ENCODE measurements at places on chromosomes 2 and 18.

- DNase-seq: no peak
Measured at GRCh38 chr2:9406529-9407362, 16.6 kb downstream of the ITGB1BP1 start.

GRCh38 chr2:50872543-50872942 lies 159.4 kb downstream of the NRXN1 start:
- DNase-seq: no peak

GRCh38 chr2:30417253-30417652 lies 29.8 kb upstream of the LCLAT1 start:
- DNase-seq: no peak

GRCh38 chr2:113075030-113075429 lies 7.3 kb downstream of the IL1F10 start:
- no peak for DNase-seq

DNA sequence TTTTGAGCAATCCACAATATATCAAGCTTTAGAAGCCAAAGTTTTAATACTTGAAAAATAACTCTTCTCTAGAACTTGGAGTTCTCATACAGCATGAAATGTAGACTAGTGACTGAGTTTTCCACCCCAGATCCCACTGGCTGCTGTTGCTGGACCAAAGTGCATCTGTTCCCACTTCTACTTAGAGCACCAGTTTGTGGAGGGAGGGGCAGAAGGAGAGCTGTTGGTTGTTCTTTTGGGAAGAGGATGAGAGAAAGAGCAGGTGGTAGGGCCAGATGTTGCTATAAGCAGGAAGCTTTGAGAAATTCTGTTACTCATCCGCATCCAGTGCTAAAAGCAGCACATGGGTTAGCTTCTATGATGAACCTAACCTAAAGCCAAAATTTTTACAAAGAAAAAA lies 59.0 kb downstream of the MBD2 start:
- DNase-seq: no peak

DNA sequence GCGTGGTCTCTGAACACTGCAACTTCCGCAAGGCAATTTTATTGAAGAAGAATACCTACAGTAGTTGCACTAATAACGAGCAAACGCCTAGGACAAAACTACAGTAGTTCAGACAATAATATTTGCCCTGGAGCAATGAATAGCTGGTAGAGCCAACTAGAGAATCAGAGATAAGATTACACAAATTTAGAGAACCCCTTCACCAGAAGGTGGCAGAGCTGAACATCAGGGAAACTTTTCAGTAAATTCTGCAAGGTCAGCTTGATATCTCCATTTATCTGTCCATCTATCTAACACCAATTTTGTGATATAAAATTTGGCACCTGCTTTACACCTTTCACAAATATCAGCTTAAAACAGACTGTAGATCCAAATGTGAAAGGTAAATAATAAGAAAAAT lies 43.8 kb downstream of the CDH19 start:
- DNase-seq: no peak

- DNase-seq: no peak
Measured at GRCh38 chr2:211203986-211204385, 647.6 kb downstream of the CPS1 start.
